GM20000 (cell line): ENCODE measurements at places on chromosomes 2 and 18.
A peak's percentile ranks its signal among the peaks of the same experiment; 100 is the strongest.

DNA sequence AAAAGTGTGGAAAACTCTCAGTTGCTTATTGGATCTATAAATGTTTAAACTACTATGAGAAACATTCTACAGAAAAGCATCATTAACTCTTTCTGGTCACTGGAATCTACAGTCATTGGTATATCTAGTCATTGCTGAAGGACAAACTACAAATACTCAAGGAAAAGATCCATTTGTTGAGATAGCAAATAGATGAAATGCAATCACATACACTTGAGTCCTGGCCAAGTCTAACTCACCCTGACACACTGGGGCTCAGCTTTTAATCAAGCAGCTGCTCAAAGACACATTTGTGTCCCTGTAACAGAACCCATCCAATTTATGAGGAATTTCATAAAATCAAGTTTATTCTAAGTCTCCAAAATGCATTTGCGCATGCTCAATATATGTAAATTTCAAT, 68.7 kb downstream of the CDH2 start:
- no peak for DNase-seq

DNA sequence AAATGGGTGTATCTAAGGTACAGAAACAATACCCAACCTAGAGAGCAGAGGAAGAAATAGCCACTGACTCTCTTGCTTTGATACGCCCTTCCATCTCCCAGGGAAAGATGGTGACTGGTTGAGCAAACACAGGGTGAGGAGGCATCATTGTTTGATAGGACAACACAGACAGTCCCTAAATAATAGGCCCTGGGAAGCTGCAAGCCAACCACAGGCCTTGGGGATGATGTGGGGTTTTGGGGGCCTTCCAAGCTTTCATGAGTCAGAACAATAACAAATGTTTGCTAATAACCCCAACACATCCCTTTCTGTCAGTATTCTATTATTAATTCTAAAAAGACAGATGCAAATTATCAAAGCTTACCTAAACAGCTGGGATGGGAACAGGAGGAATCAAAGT, 9.8 kb downstream of the LGALSL start:
- no peak for DNase-seq

DNA sequence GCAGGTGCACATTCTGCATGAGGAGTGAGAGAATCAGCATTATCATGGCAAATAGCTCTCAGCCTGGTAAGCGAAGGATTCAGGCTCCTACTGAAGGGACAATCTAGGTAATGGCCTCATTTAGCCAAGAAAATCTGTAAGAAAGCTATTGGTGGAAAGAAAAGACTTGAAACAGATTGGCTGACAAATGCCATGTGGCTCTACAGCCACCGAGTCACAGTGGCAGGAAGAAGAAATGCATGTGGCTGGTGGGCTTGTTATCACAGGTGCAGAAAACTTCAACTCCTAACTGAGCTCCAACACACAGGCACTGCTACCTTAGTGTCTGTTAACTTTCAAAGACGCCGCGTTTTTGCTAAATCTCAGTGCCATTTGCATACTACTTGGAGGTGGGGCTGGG, 60.6 kb upstream of the REV1 start:
- DNase-seq: no peak

- DNase-seq: no peak
Observed at GRCh38 chr2:240785424-240786335, 34.3 kb downstream of the KIF1A start.

- no peak for DNase-seq
Observed at GRCh38 chr18:50826027-50826426, 6.2 kb upstream of the MRO start.

- DNase-seq: no peak
Observed at GRCh38 chr2:180202467-180202951, 195.4 kb upstream of the CWC22 start.

DNA sequence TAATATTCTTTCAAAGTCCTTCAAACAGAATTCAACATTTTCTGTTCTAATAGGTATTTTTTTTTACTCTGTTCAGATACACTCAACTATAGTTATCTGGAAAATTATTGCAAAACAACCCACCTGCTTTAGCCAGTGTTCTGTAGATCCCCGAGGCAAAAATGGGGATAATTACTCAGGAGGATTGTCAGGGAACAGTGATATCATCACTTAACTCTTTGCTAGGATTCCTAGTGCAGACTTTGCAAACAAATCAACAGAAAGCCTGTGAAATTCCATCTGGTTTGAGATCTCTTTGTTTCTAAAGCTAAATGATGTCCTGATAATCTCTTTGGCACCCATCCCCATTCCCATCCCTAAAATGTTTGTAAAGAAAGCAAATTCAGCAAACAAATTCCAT, 413.6 kb upstream of the MEIS1 start:
- no peak for DNase-seq

- no peak for DNase-seq
Observed at GRCh38 chr2:120995656-120996190, 260.1 kb downstream of the GLI2 start.

DNA sequence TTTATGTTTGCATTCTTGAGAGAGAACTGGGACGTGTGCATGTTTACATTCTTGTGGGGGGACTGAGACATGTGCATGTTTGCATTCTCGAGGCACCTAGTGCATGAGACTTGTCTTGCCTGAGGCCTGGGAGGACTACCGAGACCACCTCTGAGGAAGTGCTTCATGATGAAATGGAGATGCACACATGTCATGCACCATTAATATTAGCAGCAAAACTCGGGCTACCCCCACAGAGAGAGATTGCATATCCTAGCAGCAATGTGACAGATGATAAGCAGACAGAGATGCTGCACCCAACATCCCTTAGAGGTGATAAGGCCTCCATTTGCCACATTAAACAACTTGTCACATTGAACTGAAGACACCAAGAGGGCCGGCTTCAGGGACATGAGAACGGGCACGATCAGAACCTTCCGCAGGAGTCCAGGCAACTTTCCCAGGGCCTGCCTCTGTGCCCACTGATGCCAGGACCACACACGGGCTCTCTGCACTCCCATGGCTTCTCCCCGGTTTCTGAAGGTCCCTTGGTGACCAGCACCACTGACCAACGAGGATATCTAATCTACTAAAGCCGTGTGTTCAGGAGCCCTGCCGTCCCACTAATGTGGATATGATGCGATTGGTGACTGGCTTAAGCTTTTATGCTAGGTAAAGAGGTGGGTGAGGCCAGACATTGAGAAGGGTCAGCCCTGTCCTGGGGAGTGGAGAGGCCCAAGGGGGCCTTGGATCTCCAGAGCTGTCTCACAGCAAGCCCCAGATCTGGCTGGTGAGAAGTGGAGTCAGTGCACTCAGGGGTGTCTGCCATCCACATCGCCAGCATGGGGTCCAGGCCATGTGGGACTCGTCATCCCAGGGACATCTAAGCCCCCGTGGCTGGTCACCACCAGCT, 208.3 kb downstream of the NDUFA10 start:
- no peak for DNase-seq

GRCh38 chr2:16745466-16745865, 79.8 kb upstream of the CYRIA start:
- no peak for DNase-seq

- no peak for DNase-seq
Observed at GRCh38 chr18:11948852-11949523, 32.3 kb upstream of the IMPA2 start.

- DNase-seq: peak; percentile 85
Observed at GRCh38 chr2:190408538-190409271, 550 bp downstream of the MFSD6 start.

DNA sequence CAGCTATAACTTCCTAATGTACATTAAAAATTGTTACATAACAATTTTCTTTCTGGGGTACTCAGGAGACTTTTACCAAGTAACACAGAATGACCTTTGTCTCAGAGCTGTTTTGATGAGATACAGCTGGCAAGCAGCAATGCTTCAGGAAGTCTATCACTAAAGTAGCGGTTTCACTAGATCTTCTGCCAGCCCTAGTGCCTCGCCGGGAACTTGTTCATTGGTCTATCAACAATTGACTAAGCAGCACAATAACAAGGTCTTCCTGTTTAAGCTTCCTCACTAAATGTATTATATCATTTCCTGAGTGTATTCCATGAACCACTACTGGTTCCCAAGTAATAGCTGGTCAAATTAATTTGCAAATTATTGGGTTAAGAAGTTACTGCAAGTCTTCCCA, 69.2 kb downstream of the TRIP12 start:
- peak; percentile 47 for DNase-seq

- DNase-seq: no peak
Observed at GRCh38 chr2:38405917-38406596, 29.0 kb upstream of the ATL2 start.

DNA sequence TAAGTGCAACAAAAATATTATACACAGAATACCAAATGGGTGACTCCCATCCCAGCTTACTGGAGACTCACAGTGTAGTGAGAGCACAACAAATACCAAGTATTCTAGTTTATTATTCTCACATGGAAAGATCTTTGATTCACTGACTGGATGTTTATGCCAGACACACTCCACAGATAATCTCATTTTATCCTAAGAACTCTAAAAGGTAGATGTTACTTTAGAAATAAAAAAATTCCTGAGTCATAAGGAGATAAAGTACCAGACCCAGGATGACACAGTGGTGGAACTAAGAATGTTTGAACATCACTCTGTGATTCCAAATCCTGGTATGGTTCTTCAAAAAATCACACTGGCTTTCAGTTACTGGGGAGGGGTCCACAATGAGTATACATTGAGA, 136.2 kb downstream of the CDH2 start:
- no peak for DNase-seq

- DNase-seq: no peak
Observed at GRCh38 chr2:133506996-133507395, 61.3 kb downstream of the NCKAP5 start.

GRCh38 chr18:56562479-56562878, 75.9 kb downstream of the TXNL1 start:
- no peak for DNase-seq

GRCh38 chr2:71535526-71535925, 82.2 kb downstream of the DYSF start:
- DNase-seq: no peak

DNA sequence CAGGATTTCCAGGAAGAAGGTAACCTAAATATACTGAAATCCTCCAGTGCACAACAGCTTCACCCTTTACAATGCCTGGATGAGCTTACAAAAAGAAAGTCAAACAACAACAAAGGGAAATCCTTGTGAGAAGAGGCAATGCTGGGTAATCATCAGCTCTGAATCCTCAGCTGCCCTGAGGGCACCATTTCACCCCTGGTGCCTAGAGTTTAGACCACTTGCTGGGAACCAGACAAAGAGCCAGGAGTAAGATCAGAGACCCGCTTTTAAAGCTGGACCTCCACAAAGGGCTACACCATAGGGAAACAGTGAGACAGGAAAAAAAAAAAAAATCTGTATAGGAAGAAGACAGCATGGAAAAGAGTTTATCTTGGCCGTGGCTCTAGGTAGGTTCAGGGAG, 97.0 kb downstream of the FOXI3 start:
- no peak for DNase-seq

DNA sequence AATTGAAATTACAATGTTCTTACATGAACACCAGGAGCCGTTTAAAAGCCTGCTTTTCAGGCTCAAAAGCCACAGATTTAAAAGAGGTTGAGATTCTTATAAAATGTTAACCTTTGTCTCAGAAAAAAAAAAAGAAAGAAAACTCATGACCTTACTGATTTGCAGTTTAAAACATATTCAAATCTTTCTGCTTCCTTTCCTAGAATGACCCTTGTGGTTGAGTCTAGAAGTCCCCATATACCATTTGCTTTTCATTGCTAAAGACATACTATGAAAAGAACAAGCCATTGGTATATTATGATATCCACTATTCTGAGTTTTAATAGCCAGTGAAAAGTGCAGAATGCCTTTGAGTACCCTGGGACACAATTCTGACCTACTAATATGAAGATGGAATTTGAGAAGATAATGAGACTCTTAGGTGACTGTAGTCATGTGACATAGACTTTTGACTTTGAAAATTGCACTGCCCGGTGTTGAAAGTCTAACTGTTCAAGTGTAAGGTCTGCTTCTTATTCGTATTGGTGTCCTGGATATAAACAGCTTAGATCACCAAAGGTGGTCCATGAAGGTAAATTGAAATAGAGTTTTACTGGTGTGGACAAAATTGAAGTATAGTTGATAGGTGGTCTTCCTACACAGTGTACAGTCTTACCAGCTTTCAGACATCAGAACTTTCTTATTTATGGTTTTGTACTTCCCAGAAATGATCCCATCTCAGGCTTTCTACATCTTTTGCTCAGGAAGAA, 117.0 kb downstream of the DOCK10 start:
- DNase-seq: no peak

GRCh38 chr2:217429981-217430500, 570.2 kb upstream of the TNP1 start:
- no peak for DNase-seq

GRCh38 chr2:70118798-70119454, 31.6 kb downstream of the PCBP1 start:
- DNase-seq: no peak

GRCh38 chr2:231709636-231709980, 1.3 kb downstream of the PTMA start:
- DNase-seq: no peak

- DNase-seq: peak; percentile 47
Observed at GRCh38 chr2:63424329-63425078, 163.8 kb downstream of the WDPCP start.

DNA sequence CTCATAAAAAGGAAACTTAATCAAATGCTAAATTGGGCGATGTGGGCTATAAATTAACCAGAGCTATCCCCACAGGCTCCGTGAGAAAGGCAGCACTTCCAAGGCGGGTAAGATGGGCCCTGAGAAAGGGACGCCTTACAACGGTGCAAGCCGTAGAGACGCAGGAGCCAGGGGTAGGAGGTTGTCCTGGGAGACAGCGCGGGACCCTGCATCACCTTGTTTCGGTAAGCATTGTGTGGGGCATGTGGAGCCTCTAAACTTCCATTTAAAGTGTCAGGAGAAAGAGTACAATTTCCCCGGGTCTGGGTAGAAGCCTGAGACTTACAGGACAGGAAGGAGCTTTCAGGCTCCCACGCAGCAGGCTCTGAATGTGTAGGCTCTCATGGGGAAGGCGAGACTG, 1.2 kb upstream of the PER2 start:
- DNase-seq: no peak
